ENCODE measurements at places on chromosomes 5 and 9.
A peak's percentile ranks its signal among the peaks of the same experiment; 100 is the strongest.

DNA sequence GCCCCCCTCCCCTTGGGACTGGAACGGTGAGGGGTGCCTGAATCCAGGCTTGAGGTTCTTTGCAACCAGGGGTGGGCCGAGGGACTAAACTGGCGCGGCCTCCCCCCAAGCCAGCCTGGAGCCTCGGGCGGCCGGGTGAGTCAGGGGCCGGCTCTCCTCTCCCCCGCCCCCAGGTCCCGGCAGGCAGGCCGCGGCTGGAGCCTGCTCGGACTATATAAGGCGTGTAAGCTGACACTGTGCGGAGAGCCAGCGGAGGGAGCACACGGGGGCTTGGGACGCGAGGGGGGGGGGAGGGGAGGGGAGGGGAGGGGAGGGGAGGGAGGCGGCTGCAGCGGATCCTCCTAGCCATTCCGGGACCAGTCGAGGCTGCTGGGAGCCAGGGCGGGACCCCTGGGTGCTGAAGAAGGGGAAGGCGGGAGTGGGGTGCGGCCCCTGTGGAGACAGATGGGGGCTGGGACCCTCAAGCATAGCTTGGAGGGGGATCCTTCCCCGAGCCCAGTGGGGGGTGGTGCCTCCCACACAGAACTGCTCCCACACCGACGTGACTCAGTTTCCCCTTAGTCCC is 595 bp downstream of the PDLIM7 start:
- DNase-seq, result no peak

DNA sequence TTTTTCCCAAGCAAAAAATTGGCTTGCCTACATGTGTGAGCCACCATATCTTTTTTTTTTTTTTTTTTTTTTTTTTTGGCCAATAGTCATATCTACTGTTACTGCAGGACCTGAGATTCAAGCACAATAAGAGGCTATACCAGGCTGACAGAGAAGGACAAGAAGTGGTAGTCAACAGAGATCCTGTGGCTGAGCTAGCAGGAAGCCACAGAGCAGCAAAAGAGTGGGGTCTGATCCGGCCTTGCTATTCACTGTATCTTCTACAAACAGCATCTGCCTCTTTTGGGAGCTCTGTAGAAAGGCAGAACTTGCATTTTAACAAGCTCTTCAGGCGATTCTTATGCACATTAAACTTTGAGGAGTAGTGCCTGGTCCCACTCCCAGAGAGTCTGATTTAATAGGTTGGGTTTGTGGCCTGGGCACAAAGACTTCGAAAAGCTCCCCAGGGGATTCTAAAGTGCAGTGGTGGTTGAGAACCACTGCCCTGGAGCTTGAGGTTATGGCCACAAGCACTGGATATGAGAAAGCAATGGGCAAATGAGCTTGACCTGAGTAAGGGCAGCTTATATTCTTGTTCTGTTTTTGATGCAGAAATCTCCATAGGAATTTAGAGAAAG is 162.8 kb downstream of the PIK3R1 start:
- peak; percentile 19 for DNase-seq

DNA sequence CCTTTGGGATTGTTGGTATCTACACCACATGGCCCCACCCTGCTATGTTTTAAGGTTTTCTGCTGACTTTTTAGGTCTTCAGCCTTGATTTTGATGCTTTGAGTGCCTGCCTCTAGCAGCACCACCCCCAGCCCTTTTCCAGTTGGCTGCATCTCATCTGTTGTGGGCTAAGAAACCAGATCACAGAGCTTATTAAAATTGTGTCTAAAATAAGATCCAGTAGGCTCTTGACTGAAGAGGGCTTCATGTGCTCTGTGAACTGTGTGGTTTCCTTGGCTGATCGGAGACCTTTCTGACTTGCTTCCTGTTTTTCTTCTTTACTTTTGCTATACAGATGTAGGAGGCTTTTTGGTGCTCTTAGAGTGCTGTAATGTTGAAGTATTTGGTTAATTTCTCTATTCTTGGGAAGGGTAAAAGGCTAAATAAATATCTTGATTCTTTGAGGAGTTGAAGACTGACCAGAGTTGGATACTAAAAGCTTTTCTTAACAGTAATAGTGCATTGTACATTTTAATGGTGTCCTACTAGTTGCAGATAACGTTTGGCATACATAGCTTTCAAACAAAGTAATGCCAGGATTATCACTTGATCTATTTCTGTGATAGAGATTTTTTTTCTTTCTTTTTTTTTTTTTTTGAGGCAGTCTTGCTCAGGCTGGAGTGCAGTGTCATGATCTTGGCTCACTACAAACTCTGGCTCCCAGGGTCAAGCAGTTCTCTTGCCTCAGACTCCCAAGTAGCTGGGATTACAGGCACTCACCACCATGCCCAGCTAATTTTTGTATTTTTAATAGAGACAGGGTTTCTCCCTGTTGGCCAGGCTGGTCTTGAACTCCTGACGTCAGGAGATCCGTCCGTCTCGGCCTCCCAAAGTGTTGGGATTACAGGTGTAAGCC is 4.5 kb downstream of the UBE2D2 start:
- DNase-seq, result peak; percentile 61

DNA sequence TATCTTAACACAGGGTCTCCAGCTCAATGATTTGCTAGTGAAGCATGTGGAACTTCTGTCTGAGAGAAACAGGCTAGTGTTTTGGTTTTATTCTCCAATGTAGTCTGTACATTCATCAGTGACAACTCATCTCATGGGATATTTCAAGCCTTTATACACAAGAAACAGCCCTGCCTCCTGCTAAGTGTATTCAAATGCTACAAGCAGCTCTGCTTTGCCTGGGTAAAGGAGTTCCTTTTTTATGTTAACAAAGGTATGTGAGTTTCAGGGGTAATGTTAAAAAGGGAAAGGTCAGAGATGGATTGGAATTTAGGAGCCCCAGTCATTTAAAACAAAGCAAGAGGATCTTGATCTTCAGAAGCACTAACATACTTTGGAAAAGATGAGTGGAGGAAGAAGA is 498.7 kb downstream of the ISL1 start:
- no peak for DNase-seq

DNA sequence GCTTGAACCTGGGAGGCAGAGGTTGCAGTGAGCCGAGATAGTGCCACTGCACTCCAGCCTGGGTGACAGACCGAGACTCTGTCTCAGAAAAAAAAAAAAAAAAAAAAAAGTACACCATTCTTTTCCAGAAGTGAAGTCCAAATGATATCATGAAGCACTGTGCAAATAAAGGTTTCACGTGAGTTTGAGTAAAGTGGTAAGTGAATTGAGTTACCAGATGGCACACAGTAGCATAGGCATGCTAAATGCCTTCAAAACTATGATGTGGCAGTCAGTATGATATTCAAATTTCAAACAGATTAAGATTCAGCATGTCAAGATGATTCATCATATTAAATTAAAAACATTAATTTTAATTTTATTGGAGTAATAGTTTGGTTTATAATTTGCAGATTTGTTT is 195.2 kb downstream of the TAF11L14 start:
- DNase-seq, result no peak

GRCh38 chr5:26538226-26538625 is 500.2 kb downstream of the CDH9 start:
- DNase-seq, result no peak

DNA sequence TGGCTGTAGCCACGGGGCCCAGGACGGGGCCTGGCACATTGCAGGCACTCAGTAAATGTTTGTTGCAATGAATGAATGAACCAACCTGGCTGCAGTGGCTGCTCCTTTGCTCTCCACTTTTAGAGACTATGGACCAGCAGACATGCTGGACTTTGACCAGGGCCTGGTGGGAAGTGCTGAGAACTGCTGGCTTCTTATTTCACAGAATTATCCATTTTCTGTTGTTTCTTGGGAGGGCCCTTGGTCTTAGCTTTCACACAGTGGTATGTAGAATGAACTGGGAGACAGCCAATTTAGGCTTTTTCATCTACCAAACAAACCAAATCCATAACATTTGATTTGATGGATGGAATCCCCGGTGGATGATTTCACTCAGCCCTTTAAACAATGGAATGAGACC is 78.0 kb upstream of the LHFPL2 start:
- DNase-seq, result no peak

GRCh38 chr9:97468658-97469448 is 32.6 kb upstream of the TMOD1 start:
- DNase-seq, result peak; percentile 28

GRCh38 chr9:91900055-91900796 is 49.8 kb downstream of the ROR2 start:
- DNase-seq, result no peak

- no peak for DNase-seq
Observed at GRCh38 chr5:69492923-69493395, 369 bp downstream of the OCLN start.

DNA sequence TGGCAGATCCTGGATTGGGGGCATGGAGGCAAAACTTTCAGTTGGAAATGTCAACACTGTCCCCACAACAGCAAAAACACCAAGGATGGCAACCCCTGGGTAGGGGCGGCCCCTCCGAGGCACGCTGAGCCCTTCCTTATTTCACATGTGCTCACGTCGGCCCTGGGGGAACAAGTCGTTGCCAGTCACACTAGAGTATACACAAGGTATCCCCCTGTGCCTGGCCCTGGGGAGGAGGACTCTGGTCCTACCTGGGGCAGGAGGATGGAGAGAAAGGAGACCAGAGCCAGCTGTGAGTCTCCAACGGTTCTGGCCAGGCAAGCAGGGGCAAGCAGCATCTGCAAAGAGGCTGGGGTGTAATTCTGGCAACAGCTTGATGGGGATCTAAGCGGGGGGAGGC is 126.9 kb upstream of the FOXD4L5 start:
- DNase-seq, result no peak

DNA sequence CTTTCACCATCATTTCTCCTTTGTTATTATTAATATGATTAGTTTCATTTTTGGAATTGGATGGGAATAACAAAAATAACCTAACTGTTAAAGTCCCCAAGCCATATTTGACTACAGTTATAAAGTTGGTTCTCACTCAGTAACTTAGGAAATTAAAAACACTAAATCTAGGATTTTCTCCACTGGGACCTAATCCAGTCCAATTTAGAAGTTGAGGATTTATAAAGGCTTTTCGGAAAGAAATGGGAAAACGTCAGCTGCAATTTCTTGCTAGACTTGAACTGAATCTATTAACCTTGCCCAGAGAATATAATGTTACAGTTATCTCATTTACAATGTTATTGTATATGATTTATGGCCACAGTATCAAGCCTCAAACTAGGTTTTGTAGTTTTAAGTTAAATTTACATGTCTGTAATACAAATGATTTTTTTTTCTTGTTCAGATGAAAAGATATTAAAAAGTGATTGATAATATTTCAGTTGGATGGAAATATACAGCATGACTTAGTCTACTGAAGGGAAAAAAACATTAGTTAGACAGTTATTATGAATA is 524.3 kb upstream of the GRAMD2B start:
- DNase-seq, result no peak

GRCh38 chr9:2622461-2623287 is 1.1 kb downstream of the VLDLR start:
- DNase-seq, result peak; percentile 12

DNA sequence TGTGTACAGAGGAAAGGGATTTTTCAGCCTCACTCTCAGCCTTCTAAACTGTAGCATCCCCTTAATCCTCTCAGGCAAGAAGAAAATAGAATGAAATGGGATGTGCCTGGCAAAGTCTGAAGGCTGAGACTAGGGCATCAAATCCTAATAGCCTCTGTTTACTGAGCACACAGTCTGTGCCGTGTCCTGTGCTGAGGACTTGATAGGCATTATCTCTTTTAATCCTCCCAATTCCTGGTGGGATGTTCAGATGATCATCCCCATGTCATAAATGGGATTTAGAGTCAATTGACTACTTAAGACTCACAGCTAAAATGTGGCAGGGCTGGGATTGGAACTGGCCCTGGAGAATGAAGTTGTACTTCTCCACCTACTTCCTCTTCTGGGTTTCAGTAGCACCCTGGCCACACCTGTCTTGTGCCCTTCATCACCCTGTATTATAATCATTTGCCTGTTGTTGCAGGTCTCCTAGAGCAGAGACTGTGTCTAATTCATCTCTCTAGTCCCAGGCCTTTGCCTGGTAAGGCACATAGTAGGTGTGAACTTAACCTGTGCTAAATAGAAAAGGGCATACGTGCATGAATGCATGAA is 81.0 kb downstream of the WWC1 start:
- no peak for DNase-seq

DNA sequence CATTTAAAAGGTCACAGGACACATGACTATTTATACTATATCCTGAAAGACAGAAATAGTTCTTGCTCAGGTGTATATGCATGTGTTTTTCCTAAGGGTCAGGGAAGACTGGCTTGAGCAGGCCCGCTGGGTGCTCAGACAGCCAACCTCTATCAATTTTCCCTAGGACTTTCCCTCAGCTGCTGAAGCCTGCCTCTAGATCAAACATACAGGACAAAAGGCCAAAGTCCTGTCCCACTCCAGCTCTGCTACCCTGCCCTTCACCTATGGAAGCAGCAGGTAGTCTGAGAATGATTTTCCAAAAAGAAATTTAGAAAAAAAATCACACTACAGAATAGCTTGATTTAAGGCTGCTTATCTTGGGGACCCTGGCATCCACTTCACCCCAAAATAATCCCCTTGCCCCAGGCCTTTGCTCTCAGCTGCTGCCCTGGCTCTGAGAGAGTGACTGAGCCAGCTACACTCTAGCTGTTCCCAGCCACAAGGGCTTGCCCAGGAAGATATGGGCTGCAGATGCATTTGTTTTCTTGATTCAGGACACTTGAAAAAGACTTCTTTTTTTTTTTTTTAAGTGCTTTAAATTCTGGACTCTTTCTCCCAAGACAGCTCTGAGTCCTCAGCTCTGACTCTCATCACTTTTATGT is 42.5 kb downstream of the KLHL3 start:
- DNase-seq, result no peak

DNA sequence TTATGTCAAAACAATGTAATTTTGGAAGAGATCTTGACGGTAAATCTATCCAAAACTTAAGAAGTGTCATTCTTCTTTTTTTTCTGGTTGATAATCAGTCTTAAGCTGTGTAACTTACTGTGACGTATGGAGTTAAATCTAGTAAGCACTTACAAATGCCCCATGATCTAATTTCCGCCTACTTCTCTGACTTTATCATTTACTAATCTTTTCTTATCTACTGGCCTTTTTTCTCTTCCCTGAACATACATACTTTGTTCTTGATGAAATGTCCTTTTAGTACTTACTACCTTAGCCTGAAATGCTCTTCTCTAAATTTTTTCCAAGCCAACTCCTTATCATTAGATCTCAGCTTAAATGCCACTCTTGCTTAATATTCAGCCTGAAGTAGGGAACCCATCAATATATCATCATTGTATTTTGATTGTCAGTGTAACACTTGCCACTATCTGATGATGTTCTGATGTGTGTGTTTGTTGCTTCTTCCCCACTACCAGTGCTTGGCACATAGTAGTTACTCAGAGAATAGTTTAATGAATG is 27.6 kb downstream of the AP3S1 start:
- no peak for DNase-seq

DNA sequence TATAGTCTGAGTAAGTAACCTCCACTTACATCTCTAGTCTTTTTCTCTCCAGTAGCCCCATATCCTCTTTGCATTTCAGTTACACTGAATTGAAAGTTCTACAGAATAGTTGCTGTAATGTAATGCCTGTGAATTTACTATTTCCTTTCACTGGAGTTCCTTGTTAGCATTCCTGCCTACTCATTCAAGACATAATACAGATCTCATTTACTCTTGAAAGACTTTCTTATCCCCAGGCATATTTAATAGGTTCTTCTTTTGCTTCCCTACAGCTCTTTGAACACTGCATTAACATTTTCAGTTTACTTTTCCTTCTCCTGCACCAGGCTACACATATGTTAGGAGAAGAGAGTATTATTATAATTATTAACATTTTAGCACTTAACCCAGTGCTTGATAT is 87.6 kb upstream of the OR13F1 start:
- no peak for DNase-seq

Data from CD4-positive, alpha-beta T cell treated with Interferon alpha-2 for 1 hour (primary cell).